ENCODE measurements at places on chromosomes 16 and 17.

DNA sequence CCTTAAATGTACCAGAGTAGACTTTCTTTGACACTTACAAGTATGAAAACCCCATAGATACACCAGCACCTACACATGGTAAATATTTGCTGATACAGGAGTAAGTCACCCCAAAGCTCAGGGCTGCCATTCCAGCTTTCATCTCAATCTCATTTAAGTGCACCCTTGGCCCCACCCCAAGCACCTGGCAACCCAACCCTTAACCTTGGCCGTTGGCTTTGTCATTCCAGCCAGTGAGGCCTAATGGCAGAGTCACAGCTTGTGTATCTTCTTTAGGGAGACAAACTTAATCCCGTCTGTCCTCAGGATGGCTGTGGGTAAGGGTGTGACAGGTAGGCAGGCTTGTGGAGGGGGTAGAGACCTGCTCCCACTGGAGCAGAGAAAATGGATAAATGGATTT, 31.5 kb upstream of the TMEM220 start:
- DNase-seq, result no peak

DNA sequence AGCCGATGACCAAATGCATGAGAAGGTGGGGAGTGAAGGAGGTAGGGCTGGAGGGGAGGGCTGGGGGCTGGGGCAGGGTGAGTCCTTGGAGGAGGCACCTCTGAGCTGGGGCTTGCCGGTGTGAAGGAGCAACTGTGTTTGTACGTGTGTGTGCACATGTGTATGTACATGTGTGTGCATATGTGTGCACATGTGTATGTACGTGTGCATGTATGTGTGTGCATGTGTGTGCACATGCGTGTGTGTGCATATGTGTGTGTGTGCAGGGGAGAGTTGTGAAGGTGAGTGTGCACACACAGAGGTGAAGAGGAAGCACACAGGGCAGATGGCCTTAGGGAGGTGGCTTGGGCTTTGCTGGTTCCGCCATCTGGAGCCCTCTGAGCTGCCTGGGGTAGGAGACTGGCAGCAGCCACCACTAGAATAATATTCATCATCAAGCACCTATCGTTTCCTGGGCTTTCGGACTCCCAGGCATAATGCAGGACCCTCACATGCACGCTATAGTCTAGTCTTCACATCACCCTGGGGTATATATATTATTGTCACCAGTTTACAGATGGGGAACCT, 120.9 kb upstream of the CDC42EP4 start:
- no peak for DNase-seq

DNA sequence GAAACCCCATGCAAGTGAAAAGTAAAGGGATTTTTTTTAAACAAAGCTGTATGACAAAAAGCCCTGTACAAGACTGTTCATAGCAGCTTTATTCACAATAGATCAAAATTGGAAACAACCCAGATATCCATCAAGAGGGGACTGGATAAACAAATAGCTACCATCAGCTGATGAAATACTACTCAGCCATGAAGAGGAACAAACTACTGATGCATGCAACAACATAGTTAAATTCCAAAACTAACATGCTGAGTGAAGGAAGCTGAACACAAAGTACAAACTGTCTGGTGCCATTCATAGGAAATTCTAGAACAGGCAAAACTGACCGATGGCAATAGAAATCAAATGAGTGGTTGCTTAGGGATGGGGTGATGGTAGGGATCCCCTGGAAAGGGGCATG, 15.1 kb downstream of the FOXJ1 start:
- no peak for DNase-seq

- no peak for DNase-seq
These were observed 1.0 kb upstream of the ARMC5 start for GRCh38 chr16:31458073-31458843.

GRCh38 chr17:74181341-74181740, 22.1 kb upstream of the RPL38 start:
- no peak for DNase-seq

- DNase-seq, result no peak
These were observed 886.5 kb upstream of the SOX9 start for GRCh38 chr17:71234349-71234748.

DNA sequence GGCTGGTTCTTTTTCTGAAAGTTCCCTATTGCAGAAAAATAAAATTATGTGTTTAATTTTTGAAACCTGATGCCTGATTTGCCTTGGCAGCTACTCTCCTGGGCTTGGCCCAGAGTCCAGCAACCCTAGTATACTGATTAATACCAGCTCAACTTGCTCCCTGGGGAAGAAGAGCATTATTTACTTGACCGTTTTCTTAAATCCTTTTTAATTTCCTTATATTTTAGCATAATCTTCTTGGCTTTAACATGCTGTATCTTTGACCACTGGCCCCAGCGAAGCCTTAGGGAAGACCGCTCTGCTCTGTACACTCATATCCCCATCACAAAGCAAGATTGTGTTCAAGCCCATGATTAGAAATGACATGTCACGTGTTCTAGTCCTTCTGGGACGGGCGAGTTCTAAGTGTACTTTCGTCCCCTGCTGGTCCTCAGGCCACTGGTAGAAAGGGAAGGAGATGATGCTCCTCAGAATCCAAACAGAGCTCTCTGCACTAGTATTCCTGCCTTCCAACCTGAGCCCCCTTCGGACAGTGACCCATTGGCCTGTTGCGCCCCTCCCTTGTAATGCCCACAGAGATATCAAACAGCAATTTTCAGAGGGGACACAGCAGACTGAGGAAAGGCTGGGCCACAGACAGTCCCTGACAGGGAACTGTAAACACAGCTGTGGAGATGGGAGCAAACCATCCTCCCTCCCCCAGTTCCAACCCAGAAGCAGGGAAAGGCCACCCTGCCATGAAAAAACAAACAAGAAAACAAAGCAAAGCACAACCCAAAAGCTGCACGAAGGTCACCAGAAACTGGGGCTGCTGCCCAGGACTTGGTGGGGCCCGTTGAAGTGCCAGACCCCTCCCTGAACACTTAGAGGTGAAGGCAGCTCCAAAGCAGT, 4.3 kb upstream of the EZH1 start:
- no peak for DNase-seq

DNA sequence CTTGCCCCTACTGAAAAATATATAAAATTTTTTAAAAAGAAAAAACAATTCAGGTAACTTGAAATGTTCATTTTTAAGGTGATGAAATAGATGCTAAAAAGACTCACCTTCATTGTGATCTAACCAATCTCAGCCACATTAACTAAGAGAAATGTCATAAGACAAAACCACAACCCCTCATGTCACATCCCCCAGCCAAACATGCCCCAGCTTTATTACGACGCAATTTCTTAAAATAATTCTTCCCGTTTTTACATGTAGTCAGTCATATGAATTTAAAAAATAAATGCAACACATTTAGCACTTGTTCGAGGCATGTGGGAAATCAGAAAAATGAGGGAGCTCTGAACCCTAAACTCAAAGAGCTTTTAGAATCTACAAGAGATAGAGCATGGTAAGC, 9.5 kb downstream of the AMFR start:
- DNase-seq, result no peak

DNA sequence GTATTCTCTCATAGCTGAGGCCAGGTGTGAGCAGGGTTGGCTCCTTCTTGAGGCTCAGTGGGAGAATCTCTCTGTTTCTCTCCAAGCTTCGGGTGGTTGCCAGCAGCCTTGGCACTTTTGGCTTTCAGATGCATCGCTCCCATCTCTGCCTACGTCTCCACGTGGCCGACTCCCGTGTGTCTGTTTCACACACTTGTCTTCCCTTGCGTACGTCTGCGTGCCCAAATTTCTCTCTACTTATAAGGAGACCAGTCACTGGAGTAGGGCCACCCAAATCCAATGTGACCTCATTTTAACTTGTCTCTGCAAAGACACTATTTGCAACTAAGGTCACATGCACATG, 14.7 kb downstream of the OSBPL7 start:
- no peak for DNase-seq

DNA sequence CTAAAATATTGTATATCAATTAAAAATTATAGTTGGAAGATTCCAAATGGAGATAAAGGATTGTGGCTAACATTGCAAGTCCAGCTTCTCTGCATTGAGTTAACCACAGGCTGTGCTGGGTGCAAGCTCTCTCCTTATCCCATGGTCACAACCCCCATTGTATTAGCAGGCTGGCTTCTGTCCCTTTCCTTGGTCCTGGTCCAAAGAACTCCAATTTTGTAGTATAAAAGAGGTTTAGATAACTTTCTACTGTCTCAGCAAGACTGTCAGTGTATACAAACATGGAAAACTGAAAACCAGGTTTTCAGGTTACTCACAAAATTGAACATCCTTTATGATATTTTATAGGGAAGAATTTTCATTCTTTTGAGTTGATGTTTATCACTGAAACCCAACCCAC, 76.6 kb upstream of the HS3ST3A1 start:
- DNase-seq, result no peak

DNA sequence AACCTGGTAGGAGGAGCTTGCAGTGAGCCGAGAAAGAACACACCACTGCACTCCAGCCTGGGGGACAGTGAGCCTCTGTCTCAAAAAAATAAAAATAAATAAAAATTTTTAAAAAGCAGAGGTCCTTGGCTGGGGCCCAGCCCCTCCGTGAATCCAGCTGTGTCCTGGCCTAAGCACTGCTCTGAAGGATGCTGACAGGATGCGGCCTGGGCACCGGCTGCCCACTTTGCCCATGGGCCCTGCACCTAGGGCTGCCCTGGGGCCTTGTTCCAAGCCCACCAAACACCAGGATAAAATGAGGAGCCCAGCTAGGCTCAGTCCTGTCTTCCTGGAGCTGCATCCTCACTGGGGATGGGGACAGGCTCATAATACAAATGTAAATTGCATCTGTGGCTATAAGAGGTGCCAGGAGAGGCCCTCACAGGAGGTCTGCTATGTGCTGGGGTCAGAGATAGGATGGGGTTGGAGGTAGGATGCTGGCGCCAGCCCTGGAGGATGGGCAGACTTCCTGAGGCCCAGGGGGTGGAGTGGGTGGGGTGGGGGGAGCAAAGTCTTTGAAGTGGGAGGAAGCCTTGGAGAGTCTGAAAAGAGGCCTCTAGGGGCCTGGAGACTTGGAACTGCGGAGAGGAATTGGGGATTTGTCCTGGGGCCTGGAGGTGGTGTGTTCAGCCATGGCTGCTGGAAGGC, 6.2 kb downstream of the C16orf89 start:
- DNase-seq, result no peak
